Stimulated activated naive CD4-positive, alpha-beta T cell (primary cell): ENCODE measurements at places on chromosomes 5 and 9.

DNA sequence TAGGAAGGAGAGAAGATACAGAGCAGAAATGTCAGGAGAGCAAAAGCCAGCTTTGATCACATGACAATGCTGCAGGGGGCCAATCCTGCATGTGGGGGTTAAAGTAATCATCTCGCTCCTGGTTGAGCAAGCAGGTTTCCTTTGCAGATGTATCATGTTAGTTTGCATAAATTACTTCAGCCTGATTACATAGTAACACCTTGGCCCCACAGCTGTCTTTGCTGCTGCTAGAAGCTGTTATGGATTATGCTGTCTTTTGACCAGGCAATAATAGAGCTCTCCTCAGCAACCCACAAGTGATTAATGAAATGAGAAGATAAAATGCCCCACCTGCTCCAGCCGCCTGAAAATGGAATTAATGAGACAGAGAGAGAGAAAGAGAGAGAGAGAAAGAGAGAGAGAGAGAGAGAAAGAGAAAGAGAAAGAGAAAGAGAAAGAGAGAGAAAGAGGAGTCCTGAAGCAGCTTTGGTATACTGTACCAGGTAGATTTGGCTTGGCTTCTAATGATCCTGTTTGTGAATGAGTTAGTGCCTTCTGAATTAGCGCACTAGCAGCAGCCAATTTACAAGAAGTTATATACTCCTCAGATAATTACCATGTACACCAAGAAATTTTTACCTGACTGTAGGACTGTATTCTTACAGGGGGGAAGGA, 174.3 kb upstream of the RORB start:
- no peak for DNase-seq

- no peak for DNase-seq
Measured at GRCh38 chr5:181133610-181134231, 2.8 kb upstream of the OR2V1 start.

DNA sequence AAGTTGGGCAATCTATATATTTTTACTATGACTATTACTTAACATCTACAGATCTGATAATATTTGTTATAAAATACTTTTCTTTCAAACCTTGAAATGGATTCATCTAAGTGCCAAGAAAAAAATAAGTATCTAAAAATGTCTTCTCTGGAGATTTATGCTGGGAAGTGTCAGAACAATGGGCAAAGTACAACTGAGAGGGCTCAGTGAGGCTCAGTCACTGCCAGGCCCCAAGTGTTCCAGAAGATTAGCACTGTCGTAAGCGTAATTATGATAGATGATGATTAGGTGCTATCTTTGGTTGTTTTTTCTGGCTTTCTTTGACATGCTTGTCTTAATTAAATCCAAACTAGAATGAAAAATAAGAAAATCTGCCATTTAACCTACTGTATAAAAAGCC, 72.2 kb upstream of the ADAMTS19 start:
- DNase-seq: no peak

DNA sequence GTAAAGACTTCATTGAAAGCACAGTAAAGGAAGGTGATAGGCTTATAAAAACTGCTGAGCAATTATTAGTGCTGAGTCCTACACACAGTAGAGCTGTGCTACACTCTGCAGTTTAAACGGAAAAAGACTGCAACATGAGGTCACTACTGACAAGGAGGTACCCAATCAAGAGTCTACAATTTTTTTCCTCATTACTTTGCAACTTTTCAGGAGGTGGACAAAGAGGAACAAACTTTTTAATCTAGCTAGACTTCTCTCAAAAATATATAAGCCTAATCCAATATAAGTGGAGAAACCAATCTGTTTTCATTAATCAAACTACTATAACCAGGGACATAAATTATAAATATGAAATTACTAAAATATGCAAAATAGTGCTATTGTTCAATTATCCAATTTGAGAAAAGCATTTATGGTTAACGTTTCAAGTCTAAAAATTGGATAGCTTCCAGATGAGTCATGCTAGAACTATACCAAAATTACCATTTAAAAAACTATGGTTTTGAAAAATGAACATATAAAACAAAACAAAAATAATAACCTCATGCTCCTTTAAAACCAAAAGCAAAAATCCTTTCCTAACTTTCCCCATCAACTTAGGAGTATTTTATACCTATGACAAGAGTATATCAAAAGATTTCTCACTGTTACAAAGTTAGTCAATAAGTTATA, 37.7 kb downstream of the FAM13B start:
- no peak for DNase-seq

DNA sequence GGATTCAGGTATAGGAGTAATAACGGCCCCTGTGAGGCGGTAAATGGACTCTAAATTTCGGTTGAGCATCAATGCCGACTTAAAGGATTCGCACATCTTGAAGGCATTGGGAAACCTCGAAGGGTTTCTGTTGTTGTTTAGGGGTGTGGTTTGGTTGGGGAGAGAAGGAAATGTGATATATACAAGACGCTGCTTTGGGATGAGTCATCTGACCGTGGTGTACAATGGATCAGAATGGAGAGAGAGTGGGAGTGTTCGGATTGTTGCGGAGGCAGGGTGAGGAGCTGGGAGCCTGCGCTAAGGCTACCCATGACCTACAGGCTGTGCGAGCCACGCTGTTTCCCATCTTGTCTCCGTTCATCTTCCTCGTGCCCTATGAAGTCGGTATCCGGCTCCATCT, 60.4 kb upstream of the ERCC6L2 start:
- DNase-seq: no peak

DNA sequence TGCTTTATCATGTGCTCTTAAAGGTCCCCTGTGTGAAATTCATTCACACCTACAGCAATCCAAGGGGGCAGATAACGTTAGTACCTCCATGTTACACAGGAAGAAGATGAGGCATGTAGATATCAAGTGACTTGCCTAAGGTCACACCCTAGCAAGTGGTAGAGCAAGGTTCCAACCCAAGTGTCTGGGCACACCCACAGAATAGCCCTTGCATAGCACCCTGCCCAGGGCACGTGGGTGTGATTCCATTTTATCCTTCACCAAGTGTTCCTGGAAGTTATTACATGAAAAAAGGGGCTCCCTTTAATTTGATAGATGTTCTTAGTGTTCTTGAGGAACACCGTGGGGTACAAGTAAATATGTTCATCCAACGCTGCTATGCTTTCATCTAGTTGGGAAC, 4.9 kb downstream of the TMEM171 start:
- DNase-seq: no peak

- peak; percentile 80 for DNase-seq
Measured at GRCh38 chr5:66171349-66172344, 27.5 kb downstream of the SREK1 start.

DNA sequence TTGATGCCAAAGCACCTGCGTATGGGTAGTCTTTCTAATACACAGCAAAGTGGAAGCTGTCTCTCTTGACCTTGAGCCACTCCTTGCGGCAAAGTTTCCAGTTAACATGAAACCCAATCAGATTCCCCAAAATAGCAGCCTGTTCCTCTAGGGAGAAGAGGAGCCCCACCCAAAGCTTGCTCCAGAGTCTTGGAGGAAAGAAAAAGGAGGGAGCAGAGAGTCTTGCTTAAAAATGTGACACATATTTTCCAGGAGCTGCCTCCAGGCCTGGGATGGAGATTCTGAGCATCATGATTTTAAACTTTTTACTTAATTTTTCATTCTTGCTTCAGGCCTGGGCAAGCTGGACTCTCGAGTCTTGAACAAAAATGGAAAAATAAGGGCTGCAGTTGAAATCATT, 223.5 kb upstream of the TNC start:
- DNase-seq: no peak

DNA sequence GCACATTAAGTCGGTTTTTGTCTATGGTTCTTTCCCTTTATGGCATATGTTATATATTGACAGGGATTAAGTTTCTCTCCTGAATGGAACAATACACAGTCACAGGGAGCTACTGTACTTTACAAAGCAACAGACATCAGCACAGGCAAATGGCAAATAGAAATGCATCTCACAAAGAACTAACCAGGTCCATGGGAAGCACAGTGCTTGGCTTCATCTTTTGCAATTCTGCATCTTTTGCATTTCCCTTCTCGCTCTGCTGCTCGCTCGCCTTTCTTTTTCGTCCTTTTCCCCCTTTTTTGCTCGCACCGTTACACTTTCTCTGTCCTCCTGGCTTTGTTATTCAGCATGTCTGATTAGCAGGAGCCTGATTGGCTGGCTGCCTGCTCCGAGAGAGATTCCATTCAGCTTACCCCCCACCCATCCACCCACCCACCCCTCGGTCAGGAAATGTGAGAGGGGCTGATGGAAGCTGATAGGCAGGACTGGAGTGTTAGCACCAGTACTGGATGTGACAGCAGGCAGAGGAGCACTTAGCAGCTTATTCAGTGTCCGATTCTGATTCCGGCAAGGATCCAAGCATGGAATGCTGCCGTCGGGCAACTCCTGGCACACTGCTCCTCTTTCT, at the start of gene ADAMTSL1:
TSS of gene ADAMTSL1 (plus strand) at position 502 of the 628 bp plus-strand sequence. CDS start at position 582, 80 bp downstream.
- no peak for DNase-seq
